Activated CD4-positive, alpha-beta T cell treated with anti-CD3 and anti-CD28 coated beads, Interleukin-2, amount 10 ng/mL, durations not matched to agents 7 days and 5 days (primary cell): ENCODE measurements at places on chromosomes 4 and X. TPM values are rescaled to one million over a fixed set of nuclear protein-coding genes. Genes with fewer than 3 reads are reported as not detected.

GRCh38 chrX:150198776-150199175 is 164.3 kb upstream of the MAMLD1 start:
- DNase-seq = no peak

GRCh38 chrX:1485033-1485432 is 32.3 kb upstream of the ASMTL start:
- peak; percentile 5 for DNase-seq

DNA sequence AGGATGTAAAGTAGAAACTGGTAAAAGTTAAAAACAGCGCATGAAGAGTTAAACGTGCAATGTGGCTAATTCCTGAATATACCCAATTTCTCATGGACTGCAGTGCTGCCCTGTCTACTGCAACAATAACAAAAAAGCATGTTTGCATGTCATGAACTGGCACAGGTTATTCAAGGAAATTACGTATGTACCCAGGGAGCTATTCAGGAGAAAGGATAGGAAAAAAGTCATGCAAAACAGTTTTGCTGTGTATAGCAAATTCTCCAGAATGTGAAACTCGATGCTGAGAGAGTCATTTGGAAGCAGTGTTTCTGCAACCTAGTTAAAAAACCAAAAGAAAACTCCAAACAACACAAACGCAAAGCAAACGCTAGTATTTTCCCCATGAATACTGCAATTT is 381.5 kb upstream of the PRKX start:
- DNase-seq = no peak

The GPR173 gene
- not detected for total RNA-seq

The CFP gene
- total RNA-seq = 25.9 TPM
